ENCODE measurements at places on chromosomes 12 and 14.
A peak's percentile ranks its signal among the peaks of the same experiment; 100 is the strongest.

DNA sequence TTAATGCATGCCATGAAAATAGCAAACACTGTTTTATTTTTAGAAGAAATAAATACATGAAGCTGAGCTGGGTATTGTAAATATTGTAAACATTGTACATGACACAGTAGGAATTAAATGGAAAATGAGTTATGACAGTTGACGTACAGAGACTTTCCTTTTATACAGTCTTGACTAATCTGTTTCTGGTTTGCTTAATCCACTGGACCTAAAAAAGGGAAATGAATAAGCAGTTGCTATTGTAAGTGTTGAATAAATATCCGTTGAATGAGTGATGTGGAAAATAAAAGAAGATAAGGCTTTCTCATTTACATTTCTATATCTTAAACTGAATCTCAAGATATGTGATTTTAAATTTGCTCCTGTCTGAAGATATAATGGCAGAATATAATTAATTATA, 15.0 kb downstream of the PMCH start:
- no peak for DNase-seq

DNA sequence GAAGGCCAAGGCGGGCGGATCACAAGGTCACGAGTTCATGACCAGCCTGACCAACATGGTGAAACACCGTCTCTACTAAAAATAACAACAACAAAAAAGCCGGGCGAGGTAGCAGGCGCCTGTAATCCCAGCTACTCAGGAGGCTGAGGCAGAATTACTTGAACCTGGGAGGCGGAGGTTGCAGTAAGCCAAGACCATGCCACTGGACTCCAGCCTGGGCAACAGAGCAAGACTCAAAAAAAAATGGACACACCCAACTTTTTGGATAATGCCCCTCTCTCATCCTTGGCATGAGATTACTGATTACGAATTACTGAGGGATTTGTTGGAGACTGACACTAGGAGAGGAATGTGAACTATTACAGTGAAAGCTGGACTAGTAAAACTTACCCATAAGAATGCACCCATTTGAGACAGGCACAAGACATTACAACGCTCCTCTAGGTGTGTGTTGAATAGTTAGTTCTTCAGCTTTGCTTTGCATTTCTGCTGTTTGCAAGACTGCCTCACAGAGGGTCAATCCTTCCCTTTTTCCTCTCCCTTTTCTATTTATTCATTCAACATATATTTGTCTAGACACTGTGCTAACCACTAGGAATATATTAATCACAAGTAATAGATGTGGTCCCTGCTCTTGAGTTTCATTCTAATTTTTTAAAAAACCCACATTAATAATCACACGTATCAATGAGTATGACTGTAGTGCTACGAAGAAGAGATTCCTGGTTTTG, 46.0 kb upstream of the OR5AU1 start:
- no peak for DNase-seq

DNA sequence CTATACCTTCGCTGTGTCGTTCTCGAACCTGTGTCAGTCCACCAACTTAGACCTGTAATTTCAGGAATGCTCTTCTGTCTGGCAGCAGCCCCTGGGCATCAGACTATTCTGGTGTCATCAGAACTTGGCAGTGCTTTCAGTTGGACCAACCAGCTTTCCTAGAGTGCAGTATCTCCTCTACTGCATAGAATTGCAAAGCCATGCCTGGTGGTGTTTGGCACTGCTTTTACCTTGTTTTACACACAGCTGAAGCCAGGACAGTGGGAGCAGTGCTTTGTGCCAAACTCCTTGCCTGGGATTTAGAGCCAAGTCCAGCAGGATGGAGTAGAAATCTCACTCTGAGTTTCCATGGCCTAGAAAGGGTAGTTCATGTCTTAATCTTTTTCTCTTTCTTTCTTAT, 1.5 kb downstream of the FLVCR2 start:
- DNase-seq: no peak

GRCh38 chr12:11774821-11775220, 125.3 kb downstream of the ETV6 start:
- DNase-seq: no peak

DNA sequence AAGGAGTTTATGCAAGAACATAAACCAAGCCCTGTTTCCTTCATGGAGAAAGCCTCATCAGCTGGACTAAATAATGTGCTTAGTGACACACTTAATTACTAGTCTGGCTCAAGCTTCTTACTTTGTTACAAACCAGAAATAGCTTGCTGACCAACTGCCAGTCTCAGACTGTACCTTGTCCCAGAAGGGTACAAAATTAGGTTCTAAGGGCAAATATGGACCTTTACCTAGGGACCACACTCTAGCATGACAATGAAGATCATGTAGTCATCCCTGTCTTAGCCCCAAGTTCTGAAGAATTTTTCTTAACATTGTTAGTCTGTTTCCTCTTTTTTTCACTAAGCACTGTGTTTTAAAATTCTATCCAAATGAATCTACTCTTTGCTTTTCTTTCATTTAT, 2.2 kb downstream of the AMN1 start:
- no peak for DNase-seq

DNA sequence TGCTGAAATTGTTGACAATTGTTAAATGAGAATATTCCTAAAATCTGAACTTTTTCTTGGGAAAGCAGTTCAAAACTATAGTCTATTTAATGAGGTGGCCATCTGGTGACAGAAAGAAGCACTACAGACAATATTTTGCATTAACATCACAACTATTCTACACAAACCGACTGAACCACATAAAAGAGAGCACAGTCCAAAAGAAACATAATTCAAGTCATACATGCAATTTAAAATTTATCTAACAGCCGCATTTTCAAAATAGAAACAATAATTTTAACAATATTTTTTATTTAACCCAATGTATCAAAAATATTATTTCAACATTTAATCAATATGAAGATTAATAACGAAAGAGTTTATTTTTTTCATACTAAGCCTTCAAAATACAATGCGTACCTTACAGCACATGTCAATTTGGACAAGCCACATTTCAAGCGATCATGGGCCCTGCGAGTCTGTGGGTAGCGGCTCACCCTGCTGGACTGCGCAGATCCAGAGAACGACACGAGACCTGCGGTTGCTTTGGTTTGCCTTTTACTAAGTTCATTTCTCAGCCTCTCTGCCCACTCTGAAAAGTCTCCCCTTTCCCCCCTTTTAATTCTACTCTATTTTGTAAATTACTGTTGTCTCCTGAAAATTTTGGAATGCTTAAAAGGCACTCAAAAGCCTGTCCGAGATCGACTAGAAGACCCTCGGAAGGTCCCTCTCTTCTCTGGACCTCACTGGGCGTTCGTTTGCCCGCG, 947 bp upstream of the LRRC9 start:
- no peak for DNase-seq

- no peak for DNase-seq
Measured at GRCh38 chr14:69839661-69840060, 39.6 kb upstream of the SMOC1 start.

GRCh38 chr12:39237004-39237403, 205.9 kb downstream of the KIF21A start:
- no peak for DNase-seq

DNA sequence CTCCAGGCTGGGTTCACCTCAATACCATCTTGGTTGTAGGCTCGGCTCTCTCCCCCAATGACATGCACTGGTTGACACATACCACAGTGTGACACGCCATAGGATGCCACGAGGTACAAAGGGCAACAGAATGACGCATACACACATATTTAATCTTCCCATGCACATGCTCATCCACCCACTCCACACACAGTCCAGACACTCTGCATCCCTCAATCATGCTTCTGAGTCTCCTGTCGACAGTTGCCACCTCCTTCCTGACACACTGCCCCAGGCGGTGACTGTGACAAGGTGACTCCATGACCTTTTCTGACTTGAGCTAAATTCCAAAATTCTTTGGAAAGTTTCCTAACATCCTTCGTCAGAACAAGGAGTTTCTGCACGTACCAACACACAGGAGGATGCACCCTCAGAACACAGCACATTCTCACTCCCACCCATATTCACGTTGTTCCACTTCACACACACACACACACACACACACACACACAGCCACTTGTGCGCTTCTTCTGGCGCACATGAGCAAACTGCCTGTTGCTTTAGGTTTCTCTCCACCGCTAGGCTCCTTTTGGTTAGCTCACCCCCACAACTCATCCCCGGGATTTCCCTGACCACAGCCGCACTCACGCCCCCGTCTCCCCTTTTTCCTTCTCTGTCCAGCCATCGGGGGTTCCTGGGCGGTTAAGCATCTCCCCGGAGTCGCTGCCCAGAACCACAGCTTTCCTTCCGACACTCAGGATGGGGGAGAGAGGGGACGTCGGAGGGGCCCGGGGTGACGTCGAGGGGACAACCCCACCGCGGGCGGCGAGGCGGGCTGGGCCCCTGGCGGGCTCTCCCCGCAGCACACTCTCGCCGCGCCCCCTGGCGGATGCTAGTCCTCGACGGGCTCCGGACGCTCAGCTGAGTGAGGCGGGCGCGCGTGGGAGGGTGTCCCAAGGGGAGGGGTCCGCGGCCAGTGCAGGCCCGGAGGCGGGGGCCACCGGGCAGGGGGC, 536 bp upstream of the WNT1 start:
- DNase-seq: peak; percentile 63

DNA sequence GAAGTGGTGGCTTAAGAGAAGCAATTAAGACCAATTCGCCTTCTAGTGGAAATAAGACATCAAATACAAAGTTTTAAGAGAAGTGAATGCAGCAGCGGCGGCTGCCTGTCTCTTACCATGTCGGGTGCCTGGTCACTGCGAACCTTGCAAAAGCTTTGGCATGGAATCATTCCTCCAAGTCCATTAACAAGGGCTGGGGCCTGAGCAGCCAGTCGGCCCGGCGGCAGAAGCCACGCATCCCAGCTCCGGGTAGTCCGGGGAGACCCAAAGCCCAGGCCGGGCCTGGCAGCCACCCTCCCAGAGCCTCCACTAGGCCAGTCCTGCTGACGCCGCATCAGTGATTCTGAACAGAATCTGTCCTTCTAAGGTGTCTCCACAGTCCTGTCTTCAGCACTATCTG, 321.0 kb downstream of the TMEM121 start:
- DNase-seq: no peak

DNA sequence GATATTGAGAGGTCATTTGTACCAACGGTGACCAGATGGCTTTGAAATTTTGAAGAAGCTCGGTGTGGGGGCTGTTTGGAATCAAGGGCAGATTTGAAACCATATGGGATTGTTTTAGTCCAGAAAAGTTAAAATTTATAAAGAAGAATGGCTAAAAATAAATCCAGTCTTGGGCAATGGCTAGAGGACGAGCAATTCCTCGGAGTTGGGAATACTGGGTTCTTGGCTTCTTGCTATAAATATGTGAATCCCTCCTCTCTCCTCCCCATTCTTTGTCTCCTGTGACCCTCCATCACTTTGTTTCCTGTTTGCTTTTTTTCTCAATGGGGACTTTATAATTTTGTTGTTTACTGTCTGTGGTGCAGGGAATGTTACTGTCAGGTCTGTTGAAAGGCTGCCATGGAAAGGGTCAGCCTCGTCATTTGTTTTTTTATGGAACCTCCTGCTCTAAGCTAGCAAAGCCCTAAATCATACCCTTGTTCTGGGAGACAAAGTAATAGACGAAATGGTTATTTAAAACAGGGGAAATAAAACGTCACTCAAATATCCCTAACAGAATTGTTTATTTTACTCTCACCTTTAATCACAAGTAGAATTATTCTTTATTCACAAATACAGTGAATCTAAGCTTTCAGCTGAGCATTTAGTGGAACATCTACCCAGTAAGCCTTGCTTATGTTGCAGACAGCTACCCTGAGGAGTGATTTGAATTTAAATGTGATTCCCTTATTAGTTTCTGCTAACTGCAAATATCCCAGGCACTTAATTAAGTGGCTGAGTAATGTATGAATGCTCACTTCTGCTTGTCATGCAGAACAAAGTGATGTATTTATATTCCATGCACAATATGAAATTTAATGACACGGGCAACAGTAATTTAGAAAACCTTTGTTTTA, 273.1 kb upstream of the NOVA1 start:
- DNase-seq: no peak
